K562 (cell line): ENCODE measurements at places on chromosomes 7 and 10.

DNA sequence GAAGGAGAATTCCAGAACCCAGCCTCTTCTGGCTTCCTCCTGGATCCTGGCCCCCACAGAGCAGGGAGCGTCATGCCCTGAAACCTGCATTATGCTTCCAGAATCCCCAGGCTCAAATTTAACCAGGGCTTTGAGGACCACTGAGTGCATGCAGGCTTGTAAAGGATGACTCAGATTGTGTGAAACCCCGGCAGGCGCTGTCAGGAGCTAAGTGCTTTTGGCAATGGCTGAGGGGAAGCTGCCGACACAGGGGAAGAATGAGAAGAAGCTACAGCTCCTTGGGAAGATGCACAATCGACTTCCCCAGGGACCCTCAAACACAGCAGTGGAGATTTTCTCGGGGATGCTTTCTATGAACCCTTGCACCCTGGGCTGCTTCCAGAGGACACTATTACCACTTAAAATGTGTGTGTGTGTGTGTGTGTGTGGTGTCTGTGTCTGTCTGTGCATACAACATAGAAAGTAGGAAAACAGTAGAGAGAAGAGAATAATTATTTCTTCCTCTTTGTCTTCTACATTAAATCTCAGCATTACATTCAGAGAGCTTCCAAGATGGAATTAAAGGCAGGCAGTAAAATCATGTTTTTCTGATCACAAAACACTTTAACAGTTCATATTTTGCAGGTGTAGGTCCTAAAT is 183.5 kb upstream of the INHBA start:
- no peak for DNase-seq

DNA sequence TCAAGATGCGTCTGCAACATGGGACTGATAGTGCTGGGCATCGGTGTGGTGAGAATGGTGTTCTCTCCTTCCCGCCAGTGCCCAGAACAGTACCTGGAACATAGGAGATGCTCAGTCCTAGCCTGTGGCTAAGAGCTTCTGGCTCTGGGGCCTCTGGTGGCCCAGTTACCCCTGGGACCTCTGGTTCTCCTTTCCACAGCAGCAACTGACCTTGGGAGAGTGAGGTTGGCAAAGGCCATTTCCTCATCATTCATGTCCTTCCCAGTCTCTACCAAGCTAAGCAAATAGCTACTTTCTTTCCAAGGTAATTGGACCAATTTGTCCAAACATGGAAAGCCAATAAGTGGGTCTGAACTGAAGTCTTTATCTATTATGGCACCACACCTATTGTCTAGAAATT is 11.6 kb upstream of the GOLGA7B start:
- DNase-seq: no peak

DNA sequence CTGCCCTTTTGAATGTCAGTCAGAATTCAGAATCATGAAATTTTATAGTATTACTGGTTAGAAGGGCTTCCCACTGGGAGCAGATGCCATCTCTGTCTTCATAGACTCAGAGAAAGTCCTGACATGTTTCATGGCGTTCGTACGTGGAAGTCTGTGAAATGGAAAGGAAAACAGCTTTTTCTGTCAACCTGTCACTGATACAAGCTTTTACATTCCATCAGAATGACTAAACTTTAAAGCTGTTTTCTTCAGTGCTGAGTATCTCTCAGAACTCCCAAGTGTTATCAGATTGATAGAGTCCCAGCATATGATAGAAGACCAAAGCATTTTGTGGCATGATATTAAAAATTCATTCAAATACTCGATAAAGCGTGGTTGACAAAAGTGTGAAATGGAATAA is 726.7 kb upstream of the GALNT17 start:
- DNase-seq: no peak

DNA sequence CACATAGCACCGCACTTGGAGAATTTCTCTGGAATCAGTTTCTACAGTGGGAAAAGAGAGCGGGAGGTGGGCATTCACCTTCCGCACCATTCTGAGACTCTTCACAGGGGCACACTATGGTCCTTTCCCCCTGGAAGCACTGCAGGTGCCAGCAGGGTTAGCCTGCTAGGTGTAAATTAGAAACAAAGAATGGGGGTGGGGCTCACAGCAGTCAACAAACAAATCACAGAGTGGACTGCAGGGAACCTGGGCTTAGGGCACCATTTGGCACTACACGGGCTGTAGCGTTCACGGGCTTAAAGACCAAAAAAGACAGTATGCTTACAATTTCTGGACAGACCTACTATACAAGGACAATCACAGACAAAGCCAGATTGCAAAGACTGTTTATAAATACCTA is 8.0 kb upstream of the PKD1L1 start:
- no peak for DNase-seq

DNA sequence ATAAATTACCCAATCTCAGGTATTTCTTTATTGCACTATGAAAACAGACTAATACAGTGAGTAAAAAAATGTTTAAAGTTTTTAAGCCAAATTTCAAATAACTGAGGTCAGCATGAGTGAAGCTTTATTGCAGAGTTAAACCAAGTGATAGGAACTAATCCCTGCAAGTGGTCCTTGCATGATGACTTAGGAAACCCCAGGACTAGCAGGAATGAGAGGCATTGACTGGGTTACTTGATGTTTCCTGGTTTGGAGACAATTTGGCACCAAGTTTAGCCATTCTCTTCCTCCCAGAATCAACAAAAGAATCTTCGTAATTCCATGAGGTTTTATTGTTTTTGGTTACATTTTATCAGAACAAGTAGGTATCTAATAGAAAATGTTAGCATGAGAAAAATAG is 194.2 kb downstream of the BICC1 start:
- no peak for DNase-seq

DNA sequence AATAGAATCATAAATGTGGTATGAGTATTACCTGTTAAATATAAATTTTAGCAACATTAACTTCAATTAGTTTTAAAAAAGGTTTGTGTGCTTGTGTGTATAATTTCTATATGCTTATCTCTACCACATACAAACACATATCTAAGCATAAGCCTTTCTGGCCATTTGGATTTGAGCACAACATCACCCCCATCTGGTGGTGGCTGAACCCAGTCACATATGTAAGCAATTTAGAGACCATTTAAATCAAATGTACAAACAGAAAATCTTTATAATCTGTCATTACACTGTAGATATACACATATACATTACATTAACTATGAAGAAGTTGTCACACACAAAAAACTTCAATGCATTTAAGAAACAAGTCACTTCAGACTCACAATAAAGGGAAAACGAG is 31.7 kb downstream of the GPR22 start:
- peak; percentile 55 for DNase-seq

GRCh38 chr10:132482090-132482800 is 55.3 kb upstream of the INPP5A start:
- DNase-seq: no peak
